ENCODE measurements at places on chromosomes 3 and 15.

- no peak for DNase-seq
Observed at GRCh38 chr3:182692695-182693094, 100.6 kb upstream of the ATP11B start.

DNA sequence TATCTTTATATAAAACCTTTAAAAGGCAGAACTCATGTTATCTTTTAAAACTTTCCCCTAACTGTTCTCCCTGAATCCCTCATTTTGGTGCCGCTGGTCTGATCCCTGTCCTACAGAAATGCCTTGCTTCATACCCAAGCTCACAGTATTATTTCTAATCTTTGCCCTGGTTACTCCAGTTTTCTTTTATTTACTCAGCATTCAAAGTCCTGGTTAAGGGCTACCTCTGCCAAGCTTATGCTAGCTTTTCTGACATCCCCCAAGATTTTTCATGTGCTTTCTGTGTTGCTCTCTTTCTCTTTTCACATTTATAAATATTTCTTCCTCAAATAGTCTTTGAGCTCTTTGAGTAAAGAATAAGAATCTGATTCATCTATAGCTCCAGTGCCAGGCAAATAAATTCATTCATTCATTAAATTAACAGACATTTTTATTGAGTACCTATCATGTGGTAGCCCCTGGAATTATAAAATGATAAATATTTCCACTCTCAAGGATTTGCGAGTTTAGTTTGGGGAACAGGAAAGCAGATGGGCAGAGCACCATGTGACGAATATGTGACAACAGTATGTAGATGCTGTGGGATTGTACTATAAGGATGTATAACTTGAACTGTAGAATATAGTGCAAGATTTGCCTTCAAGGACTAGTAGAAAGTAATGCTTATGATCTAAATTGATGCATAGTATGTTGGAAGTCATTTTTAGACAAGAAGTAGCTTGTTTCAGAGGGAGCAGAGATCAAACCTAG is 247.5 kb downstream of the LPP start:
- no peak for DNase-seq

- DNase-seq, result no peak
Observed at GRCh38 chr3:121552379-121552778, 6.6 kb upstream of the POLQ start.

GRCh38 chr15:63403254-63403945 is 21.8 kb upstream of the CA12 start:
- no peak for DNase-seq
